Activated CD4-positive, alpha-beta T cell treated with anti-CD3 and anti-CD28 coated beads, Interleukin-2, amount 10 ng/mL, durations not matched to agents 24 days and 14 days (primary cell): ENCODE measurements at places on chromosomes 4 and X.

- no peak for DNase-seq
- no peak overlapping the region for H3K27ac ChIP-seq
- peaks cover 42% of the 10 kb centered on the region for H3K36me3 ChIP-seq
- no peaks in the 10 kb centered on the region for H3K27me3 ChIP-seq
Measured at GRCh38 chr4:25756503-25756902, 100.9 kb downstream of the SLC34A2 start.

GRCh38 chr4:165177725-165178666 is 29.4 kb upstream of the KLHL2 start:
- no peak for DNase-seq
- peak overlapping the region; percentile 5 for H3K27ac ChIP-seq
- H3K36me3 ChIP-seq: no peaks in the 10 kb centered on the region
- H3K27me3 ChIP-seq: no peaks in the 10 kb centered on the region

- H3K4me3 ChIP-seq: no peak overlapping the region
- H3K27ac ChIP-seq: no peak overlapping the region
- no peaks in the 10 kb centered on the region for H3K36me3 ChIP-seq
- no peak for DNase-seq
Measured at GRCh38 chrX:51776851-51777250, 33.6 kb downstream of the GSPT2 start.

- DNase-seq: peak; percentile 55
- peaks cover 44% of the 10 kb centered on the region for H3K36me3 ChIP-seq
- H3K4me3 ChIP-seq: peak overlapping the region; percentile 97
- no peaks in the 10 kb centered on the region for H3K27me3 ChIP-seq
- peak overlapping the region; percentile 99 for H3K27ac ChIP-seq
Measured at GRCh38 chrX:136879001-136879687, 1.4 kb downstream of the RBMX start.

GRCh38 chr4:30920043-30920442 is 199.9 kb downstream of the PCDH7 start:
- no peaks in the 10 kb centered on the region for H3K27me3 ChIP-seq
- DNase-seq: no peak
- no peaks in the 10 kb centered on the region for H3K36me3 ChIP-seq
- no peaks in the 10 kb centered on the region for H3K4me1 ChIP-seq
- no peak overlapping the region for H3K4me3 ChIP-seq
- no peak overlapping the region for H3K27ac ChIP-seq

- H3K4me1 ChIP-seq: no peaks in the 10 kb centered on the region
- H3K27me3 ChIP-seq: no peaks in the 10 kb centered on the region
- H3K4me3 ChIP-seq: no peak overlapping the region
- no peaks in the 10 kb centered on the region for H3K36me3 ChIP-seq
- H3K27ac ChIP-seq: no peak overlapping the region
- DNase-seq: no peak
Measured at GRCh38 chr4:21827575-21827974, 121.0 kb downstream of the KCNIP4 start.

- H3K27ac ChIP-seq: no peak overlapping the region
- no peaks in the 10 kb centered on the region for H3K4me1 ChIP-seq
- no peaks in the 10 kb centered on the region for H3K27me3 ChIP-seq
- H3K4me3 ChIP-seq: no peak overlapping the region
- H3K36me3 ChIP-seq: no peaks in the 10 kb centered on the region
- no peak for DNase-seq
Measured at GRCh38 chr4:65023081-65023480, 613.8 kb upstream of the TECRL start.

- peaks cover 26% of the 10 kb centered on the region for H3K27me3 ChIP-seq
- DNase-seq: no peak
- H3K4me1 ChIP-seq: peaks cover 4% of the 10 kb centered on the region
- H3K27ac ChIP-seq: no peak overlapping the region
Measured at GRCh38 chr4:151426513-151426912, 17.5 kb downstream of the FHIP1A start.

DNA sequence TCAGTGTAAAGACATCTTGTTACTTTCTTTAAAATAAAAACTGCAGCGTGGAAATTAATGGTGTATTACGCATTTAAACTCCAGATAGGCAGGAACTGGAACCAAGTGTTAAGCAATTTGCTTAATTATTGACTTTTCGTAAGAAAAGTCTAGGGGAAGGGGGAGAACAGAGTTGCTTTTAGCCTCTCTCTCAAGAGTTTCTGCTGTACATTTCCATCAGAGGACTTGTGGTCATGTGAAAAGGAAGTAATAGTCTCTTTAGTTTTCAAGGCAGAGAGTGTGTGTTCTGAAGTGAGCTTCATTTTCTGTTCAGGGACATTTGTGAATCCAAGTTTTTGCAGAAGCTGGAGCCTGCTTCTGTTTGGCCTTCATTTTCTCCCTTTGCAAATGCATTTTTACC is 127.2 kb downstream of the UBE2K start:
- no peaks in the 10 kb centered on the region for H3K27me3 ChIP-seq
- peaks cover 33% of the 10 kb centered on the region for H3K36me3 ChIP-seq
- no peak overlapping the region for H3K27ac ChIP-seq
- no peak for DNase-seq
